ENCODE measurements at places on chromosomes 2 and 18. TPM values are rescaled to one million over a fixed set of nuclear protein-coding genes. Genes with fewer than 3 reads are reported as not detected.

GKN2 gene
- 77.2 TPM for total RNA-seq

ANKRD30B gene
- total RNA-seq: not detected

STARD6 gene
- not detected for total RNA-seq

- DNase-seq: peak; percentile 16
These were observed 24.2 kb downstream of the CIB4 start for GRCh38 chr2:26616706-26617587.

DNA sequence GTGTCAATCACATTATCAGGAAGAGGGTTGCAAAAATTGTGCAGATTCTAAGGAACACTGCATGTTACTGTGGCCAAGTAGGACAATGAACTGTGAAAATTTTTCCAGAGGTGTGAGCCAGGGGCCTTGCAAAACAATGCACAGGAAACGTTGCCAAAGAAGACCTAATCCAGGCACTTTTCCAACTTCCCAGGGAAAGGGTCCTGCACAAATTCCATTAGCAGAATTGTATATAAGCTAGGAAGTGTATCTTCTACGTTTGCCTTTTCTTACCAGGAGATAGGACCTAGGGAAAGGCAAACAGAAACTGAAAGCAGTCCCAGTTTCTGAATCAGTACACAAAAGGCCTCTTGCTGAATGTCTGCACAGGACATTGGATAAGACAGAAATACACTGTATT is 1888.3 kb upstream of the CELF4 start:
- no peak for DNase-seq

INHA gene
- total RNA-seq: 0.43 TPM

- no peak for DNase-seq
These were observed 226.1 kb downstream of the ANKRD30B start for GRCh38 chr18:14974088-14974487.

CXCR2 gene
- 9.0 TPM for total RNA-seq

CRYGD gene
- not detected for total RNA-seq
